Activated T-helper 1 cell treated with anti-CD3 and anti-CD28 coated beads, Interleukin-2, amount 50 U/mL, for 16 hours (primary cell): ENCODE measurements at places on chromosomes 2 and 18.

DNA sequence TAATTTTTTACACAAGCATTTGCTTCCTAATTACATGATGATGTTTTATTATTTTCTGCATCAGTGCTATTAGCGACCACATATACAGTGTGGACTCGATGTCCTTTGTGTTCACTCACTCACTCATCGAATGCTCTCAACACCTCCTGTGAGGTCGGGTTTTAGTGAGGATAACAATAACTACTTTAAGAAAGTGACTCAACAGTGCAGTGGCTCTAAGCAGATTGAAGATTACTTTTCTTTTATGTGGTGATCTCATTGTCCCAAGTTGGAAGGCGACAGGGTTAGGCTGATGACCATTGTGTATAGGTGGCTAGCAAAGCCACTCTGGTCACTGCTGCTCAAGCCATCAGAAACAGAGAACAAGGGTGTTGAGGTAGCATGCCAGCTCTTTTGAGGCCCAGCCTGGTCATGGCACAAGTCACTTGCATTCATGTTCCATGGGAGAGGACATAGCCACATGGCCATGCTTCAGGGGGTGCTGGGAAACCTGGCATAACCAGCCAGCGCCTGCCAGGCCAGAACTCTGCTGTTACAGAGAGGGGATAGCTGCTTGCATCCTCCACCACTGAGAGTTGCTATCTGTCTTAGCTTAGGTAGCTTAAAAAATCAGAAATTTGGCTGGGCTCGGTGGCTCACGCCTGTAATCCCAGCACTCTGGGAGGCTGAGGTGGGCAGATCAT lies 60.4 kb downstream of the PDCL3 start:
- no peak for DNase-seq

DNA sequence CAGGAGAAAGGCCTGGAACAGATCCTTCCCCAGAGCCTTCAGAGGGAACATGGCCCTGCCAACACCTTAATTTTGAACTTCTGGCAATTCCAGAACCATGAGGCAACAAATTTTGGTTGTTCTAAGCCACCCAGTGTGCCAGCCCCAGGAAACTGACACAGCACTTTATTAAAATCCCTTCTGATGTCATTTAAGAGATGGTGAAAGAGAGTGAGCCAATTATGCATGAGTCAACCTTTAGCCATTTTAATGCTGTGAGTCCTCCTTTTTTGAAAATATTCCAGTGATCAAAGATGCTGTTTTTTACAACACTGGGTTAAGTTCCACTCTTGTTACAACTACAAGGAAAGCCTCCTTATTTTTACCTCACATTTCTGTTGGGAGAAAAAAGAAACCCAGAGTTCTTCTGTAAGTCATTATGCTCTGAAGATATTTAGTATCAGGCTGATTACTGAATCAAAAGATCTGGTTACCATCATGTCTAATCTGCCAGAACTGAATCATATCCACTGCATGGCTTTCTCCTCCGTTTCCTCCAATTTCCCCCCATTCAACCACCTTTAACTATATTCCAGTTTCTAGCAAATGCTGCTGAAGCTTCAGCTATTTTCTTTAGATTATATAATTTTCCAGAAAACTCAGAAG lies 235.4 kb downstream of the TXNL1 start:
- no peak for DNase-seq

- no peak for DNase-seq
These were observed 18.9 kb downstream of the FAM178B start for GRCh38 chr2:96967436-96967835.

DNA sequence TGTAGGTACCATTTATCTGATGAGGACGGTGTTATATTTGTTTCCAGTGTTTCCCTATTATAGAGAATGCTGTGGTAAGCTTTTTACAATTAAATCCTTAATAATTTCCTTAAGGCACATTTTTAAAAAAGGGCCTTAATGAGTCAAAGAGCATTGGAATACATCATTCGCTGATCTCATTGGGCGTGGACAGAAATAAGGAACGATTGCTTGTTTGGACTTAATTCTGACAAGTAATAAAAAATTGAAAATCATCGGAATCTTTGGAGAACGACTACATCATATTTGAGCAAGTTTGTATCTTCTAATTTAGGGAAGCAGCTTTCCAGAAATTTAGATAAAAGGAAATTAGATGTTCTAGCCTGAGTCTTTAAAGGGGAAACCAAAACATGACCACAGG lies 11.3 kb downstream of the AGPS start:
- DNase-seq, result no peak

DNA sequence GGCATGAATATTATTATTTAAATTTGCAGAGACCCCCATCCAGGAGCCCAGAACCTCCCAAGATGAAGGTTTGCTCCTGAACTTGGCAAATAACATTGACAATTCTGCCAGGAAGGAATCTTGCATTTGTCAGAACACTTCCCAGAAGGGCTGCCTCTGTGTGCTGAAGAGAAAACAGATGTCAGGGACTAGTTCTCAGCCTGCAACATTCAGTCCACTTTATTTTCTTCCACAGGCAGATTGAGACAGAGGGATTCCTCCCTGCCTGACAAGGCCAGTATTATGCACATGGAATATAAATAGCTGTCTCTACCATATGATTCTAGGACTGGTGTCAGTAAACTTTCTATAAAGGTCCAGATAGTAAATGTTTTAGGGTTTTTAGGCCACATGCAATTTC lies 171.5 kb upstream of the SIX2 start:
- DNase-seq, result no peak

- DNase-seq, result no peak
These were observed 67.2 kb upstream of the ATL2 start for GRCh38 chr2:38444247-38444646.

GRCh38 chr2:159211447-159212396 lies 74.8 kb downstream of the WDSUB1 start:
- no peak for DNase-seq

DNA sequence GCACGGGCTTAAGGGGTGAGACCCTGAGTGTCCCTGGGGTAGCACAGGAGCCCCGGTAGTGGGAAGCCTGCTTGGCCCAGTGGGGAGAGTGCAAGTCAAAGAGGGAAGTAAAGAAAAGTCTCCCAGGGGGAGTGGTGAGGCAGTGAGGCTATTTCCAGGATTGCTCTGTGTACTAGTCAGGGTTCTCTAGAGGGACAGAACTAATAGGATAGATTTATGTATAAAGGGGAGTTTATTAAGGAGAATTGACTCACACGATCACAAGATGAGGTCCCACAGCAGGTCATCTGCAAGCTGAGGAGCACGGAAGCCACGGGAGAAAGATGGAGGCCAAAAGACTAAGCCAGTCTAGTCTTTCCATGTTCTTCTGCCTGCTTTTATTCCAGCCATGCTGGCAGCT lies 45.5 kb downstream of the CMPK2 start:
- no peak for DNase-seq

DNA sequence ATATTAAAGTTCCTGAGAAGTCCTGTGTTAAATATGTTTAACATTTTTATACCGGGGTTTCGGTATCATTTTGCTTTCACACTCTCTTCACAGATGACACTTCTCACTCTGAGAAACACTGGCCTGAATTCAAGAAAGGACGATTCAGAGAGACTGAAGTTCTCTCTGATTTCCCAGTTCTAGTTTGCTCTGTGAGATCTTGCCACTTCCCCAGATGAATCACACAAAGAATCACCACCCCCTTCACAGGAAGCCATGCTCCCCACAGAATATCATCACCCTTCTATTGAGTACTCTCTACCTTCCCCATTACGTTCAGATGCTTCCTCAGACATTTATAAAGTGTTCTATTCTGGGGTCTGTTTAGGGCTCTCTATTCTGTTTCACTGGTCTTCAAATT lies 16.1 kb upstream of the CD207 start:
- DNase-seq, result no peak

DNA sequence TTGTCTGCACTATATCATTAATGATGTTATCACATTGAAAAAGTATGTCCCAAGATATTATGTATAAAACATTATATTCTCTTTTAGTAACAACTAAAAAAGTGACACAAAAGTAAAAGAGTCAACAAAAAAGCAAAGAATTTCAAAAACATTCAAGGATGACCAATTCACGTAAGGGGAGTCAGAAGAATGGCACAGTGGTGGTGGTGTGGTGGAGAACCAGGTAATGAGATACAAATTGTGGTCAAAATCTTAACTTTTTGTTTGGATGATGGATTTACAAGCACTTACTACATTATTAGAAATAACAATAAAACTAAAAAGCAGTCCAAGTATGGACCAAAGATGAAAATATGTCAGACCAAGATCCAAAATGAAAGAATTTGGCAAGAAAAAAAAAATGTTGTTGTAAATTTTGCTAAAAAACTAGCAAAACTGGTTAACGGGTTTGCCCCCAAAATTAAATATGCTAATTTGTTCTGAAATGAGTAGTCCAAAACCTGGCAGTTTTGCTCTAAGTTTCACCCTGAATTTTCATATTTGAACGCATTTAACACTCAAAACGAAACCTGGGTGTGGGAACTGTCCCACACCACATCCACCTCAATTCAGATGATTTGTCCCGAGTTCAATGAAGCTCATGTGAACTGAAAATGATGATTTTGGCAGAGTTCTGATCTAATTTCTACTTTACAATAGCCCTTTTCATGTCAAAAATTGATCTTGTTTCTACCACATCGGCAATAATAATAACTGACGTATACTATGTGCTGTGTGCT lies 135.8 kb downstream of the IKZF2 start:
- DNase-seq, result no peak

DNA sequence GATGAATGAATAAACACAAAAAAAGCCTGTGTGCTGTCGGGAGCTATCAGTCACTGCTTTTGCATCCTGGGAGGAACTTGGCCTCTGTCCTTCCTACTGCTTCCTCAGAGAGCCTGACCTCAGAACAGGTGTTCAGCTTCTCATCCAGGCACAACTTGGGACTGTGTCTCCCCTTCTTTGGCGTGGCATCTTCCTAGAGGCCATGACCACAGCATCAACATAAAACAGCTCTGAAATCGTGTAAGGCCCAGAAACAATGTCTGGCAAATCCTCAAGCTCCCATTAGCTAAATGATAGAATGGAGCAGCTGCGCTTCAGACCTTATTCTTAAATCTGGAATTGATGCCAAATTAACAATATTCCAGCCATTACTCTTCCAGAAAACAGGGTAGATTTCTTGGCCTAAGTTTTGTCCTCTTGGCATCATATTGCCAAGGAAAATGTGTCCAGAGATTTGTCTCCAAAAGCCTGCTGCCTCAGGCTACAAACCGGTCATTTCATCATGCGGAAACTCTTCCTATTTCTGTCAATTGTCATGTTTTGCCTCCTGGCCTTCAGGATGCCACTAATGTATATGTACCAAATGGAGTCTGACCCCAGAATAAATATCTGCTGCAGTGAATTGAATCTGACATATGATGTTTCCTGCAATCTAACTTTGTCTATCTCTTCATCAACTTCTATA lies 53.2 kb upstream of the RAB27B start:
- DNase-seq, result no peak

DNA sequence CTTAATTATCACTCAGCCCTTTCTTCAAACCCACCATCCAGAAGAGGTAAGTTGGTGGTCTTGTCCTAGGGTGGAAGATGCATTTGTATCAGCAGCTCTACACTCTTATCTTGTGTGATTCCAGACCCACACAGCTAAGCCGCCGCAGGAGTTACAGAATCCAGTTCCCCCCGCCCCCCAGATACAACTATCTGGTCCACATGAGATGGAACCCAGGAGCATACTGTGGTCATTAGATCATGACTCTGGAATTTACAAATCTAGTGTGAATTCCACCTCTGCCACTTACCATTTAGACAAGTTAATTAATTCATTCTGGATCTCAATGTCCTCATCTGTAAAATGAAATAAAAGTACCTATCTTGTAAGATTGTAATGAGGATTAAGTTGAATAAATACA lies 486.4 kb downstream of the BCL11A start:
- no peak for DNase-seq

DNA sequence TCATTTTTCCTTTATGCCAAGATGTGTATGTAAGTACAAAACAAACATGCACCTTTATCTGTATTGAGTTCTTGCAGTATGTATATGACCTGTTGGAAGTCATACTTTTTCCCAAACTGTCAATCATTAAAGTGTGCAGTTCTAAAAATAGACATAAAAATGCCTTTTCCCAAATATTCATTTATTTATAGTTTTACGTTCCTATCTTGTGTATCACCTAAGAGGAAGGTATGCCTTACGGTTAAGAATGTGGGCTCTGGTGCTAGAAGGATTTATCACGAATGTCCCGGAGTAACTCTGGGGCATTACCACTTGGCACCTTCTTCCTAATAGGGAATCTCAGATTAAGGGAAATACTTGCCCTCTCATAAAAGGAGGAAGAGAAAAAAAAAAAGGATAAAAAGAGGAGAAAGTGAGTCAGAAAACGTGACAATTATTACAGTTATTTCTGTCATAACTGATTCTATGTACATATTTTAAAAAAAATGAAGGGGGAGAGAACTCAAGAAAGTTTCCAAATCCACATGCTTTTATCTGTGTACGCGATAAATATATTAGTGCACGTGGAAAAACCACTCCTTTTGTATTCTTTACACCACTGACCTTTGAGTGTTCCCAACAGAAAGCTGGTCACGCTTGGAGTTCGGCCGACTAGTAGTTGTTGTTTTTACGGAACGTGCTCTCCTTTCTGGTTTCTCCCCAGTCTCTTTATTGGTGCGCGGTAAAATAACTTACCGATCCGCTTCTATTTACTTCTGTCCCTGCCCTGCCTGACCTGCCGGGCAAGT lies 721 bp downstream of the MCEE start:
- DNase-seq, result no peak

DNA sequence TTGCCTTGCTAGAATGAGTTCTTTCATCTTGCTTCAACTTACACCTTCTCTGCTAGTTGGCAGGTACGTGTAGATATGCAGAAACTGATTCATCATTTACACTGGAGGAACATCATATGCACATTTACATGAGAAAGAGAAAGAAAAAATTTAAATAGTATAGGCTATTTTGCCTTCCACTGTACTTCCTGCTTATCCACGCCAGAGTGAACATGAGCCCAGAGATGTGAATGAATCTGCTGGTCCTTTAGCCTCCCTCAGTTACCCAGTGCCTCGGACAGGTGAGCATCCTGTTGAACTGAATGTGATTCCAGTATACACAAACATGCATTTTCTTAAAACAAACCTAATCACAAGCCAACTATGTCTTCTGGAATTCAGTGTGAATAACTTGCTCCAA lies 83.6 kb downstream of the SESTD1 start:
- DNase-seq, result no peak

DNA sequence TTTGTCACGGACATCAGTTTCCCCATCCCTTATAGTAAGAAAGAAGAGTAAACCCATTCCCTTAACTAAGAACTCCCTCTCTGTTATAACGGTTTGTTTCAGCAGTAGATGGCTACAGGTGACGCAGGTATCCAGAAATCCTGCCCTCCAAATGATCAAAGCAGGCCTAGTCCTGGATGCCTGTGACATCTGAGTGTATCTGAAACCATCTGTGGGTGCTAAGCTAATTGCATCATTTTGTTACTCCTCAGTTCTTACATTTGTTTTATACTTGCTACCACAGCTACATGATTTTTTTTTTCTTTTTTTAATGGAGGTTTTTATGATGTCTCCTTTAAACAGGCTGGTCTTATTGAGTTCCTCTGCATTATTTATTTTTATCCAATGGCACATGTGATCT lies 55.1 kb downstream of the AAK1 start:
- no peak for DNase-seq
